ENCODE measurements at places on chromosomes 16 and 17.
A peak's percentile ranks its signal among the peaks of the same experiment; 100 is the strongest.

DNA sequence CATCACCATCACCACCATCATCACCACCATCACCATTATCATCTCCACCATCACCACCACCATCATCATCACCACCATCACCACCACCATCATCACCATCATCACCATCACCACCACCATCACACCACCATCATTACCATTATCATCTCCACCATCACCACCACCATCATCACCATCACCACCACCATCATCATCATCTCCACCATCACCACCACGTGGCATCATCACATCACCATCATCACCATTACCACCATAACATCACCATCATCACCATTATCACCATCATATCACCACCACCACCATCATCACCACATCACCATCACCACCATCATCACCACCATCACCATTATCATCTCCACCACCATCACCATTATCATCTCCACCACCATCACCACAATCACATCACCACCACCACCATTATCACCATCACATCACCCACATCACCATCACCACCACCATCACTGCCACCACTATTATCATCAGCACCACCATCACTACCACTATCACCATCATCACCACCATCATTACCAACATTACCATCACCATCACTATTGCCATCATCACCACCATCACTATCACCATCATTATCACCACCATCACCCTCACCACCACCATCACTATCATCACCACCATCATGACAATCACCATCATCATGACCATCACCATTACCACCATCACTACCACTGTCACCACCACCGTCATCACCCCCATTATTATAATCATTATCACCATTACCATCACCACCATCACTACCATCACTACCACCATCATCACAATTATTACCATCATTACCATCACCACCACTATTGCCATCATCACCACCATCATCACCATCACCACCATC is 99.1 kb downstream of the DNAH17 start:
- no peak for DNase-seq

DNA sequence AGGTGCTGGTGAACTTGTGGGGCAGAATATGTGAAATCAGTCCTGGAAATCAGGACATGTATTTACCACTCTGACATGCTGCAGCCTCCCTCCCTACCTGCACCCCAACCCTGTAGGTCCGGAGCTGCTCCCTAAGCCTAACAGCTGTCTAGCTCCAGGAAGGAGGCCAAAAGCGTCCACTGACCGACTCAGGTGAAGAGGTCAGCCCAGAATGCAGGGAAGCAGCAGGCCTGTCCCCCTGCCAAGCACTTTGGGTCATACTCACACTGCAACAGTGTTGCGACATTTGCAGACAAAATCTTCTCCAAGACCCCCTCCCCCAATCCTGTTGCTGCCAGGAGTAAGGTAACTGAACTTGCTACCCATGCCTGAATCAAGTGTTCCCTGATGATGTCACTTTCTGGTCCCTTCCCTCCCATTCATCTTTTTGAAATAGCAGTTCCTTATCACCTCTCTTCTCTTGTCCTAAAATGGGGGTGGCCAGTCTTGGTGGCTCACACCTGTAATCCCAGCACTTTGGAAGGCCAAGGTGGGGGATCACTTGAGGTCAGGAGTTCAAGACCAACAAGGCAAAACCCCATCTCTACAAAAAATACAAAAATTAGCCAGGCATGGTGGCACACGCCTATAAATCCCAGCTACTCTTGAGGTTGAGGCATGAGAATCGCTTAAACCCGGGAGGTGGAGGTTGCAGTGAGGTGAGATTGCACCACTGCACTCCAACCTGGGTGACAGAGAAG is 1.3 kb upstream of the ACLY start:
- DNase-seq, result no peak

DNA sequence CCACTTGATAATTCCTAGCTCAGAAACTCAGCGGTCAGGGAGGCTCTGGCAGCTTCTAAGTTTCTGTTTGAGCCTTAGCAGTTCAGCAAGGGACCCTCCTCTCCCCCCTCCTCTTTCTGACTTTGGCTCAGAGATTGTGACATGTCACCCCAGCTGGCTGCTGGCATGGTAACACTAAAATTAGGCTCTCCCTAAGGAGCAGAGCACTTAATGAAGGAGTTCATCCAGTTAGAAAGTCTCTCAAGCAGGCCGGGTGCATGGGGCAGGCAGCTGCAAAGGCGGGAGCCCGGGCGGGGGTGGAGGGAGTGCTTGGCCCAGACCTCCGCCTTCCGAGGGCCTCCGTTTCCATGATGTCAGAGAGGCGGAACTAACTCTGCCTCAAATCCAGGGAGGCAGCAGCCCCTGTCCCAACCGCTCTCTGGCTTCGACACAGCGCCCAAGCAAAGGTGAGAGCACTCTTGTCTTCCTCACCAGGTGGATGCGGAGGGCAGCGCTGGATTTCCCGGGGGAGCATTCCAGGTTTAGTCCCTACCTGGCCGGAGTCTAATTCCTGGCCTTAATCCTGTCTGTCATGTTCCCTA is 128.0 kb upstream of the PLCG2 start:
- DNase-seq, result no peak

DNA sequence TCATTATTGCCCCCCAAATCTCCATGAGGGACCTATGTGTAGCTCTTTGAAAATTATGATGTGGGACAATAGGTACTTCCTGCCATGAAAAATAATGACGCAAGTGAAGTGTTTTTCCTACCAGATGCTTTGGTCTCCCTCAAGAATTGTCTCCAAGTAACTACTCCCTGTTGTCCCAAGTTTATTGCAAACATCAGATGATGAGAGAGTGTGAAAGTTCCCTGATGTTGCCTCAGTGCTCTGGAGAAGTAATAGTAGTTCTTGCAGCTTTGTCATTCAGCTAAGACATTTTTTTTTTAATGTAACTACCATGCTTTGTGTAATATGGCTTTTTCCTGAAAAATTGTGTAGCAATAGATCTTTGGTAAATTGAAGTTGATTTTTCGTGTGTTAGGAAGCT is 20.1 kb downstream of the LPCAT2 start:
- no peak for DNase-seq

GRCh38 chr16:14050291-14051027 is 20.7 kb upstream of the MRTFB start:
- DNase-seq, result peak; percentile 72

DNA sequence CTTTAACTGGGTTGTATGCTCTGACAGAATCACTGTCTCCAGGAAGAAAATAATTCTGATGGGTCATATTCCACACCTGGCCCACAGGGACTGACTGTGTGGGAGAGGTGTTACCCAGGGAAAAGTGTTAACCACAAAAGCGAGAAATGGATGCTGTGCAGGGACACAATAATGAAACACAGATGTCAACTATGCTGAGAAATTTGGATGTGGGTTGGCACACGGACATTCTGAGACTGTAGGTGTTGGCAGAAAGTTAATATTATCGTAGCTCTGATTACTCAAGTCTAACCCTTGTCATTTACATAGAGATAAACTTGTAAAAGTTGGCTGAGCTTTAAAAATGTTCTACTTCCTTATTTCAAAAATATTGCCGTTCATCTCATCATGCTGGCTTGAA is 19.6 kb downstream of the TMC5 start:
- no peak for DNase-seq

DNA sequence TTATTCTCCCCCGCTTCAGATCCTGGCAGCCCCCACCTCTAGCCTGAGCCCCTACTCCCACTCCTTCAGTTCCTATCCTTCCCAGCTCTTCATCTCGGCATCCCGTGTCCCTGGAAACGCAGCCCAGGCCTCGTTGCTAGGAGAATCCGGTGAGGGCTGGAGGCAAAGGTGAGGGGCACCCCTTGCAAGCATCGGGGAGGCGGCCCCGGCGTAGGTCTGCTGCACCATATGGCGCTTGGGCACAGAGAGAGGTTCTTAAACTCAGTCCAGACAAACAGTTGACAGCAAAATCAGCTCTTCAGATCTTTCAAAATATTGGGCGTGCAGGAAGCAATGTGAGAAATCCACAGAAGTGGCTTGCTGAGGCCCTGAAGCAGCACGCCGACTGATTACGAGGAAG is 15.0 kb downstream of the SLC38A8 start:
- no peak for DNase-seq

GRCh38 chr16:57029161-57030160 is 40.1 kb downstream of the NLRC5 start:
- DNase-seq, result no peak

- no peak for DNase-seq
Observed at GRCh38 chr16:67893743-67894399, 817 bp downstream of the PSKH1 start.

DNA sequence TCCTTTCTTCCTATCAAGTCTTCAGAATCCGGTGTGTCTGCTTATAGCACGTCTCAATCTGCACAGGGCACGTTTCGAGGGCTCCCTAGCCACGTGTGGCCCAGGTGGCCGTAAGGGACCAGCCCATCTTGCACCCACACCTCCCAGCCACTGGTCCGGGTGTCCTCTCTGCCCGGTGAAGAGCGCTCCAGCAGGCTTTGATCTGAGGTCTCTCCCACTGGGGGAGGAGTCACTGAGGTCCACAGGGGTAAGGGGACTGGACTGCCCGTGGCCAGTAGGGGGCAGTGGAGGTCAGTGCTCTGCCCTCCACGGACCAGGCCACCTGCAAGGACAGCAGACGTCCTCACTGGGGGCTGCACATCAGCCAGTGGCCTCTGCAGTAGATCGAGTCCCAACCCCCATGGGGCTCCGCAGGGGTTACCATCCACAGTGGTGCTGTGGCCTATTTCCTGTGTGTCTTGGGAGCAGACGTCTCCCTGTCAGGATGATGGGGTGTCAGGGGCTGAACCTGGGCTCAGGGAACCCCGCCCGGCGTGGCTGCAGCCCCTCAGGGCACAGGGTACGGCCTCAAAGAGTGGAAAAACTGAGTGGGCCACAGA is 204.1 kb upstream of the CIBAR2 start:
- no peak for DNase-seq

DNA sequence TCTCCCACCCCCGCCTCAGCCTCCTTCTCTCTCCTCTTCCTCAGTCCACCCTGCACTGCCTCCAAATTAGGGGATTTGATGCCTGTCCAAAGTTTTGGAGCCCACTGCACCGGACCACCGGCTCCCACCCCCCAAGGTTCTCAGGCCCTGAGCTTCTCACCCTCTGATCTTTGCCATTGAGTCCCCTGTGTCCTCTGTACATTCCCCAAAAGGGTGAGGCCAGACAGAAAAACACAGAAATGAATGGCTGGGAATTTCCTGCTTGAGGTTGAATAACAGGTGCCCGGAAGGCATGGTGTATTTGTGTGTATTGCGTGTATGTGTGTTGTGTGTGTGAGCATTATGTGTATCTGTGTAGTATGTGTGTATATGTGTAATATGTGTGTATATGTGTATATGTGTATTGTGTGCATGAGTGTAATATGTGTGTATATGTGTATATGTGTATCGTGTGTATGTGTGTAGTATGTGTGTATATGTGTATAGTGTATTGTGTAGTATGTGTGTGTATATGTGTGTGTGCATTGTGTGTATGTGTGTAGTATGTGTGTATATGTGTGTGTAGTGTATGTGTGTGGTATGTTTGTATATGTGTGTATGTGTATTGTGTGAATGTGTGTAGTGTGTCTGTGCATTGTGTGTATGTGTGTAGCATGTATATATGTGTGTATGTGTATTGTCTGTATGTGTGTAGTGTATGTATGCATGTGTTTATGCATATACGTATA is 16.0 kb upstream of the CCL17 start:
- DNase-seq, result no peak

- no peak for DNase-seq
Observed at GRCh38 chr17:298791-299450, 53.7 kb downstream of the RPH3AL start.

DNA sequence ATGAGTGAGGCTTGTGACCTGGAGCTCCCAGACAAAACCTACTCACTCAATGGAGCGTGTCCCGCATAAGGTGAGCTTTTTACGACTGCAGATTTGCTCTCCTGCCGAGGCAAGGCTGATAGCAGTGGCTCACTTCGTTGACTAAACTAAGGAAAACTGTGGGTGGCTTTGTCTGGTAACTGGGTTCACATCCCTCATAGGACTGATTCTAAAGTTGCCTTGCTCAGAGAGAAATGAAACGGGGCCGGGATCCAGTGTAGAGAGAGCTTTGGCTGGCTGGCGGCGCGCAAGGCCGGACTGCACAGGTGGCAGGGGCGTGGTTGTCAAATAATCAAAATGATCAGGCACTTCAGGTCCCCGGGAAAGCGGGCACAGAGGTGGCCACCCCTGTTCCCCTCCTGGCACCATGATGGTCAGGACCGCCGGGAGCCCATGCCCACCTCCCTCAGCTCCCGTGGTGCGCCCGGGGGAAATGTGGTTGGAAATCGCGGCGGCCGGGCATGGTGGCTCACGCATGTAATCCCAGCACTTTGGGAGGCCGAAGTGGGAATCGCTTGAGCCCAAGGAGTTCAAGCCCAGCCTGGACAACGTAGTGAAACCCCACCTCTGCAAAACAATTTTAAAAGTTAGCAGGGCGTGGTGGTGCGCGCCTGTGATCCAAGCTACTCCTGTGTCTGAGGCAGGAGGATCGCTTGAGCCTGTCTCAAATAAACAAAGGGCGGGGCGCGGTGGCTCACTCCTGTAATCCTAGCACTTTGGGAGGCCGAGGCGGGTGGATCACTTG is 26.6 kb upstream of the OR1F1 start:
- no peak for DNase-seq

DNA sequence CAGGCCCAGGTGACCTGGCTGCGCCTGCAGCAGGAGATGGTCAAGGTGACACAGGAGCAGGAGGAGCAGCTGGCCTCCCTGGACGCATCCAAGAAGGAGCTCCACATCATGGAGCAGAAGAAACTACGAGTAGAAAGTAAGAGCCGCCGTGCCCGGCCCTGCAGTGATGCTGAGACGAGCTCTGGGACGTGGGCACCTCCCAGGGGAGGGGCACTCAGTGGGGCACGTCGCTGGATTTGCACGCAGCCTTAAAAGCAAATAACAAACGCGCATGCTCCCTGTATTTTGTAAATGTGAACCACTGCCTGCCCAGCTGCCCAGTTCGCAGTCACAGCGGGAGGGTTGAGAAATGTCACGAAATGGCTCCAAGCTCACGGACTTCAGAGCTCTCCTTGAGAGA is 15.3 kb upstream of the GAA start:
- DNase-seq, result no peak

DNA sequence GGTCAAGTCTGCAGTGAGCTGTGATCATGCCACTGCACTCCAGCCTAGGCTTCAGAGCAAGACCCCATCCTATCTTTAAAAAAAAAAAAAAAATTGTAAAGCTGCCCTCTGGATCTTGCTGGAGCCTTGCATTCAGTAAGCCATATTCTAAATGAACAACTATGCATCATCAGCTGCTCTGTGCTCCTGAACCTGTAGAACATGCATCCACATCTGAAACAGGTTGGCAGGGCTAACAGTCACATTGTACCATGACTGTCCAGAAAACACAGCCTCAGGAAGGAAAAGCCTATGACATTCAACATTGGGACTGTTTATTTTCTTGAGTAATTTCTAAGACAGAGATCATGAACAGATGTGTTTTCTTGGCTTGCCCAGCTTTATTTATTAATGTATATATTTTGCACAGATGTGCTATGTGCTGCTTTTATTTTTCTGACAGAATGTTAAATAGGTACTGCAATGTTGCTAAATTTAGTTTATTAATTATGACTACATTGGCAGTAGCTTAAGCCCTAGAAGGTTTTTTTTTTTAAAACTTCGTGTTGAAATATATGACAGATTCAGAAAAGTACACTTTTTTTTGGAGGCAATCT is 19.8 kb downstream of the ACSF2 start:
- no peak for DNase-seq

GRCh38 chr16:180681-181564 is 664 bp downstream of the HBQ1 start:
- peak; percentile 71 for DNase-seq

GRCh38 chr17:42853004-42853403 is 2.0 kb downstream of the AOC3 start:
- DNase-seq, result no peak

Measured in iPS DF 6.9 (cell line).